ENCODE measurements at places on chromosomes 4 and X.
A peak's percentile ranks its signal among the peaks of the same experiment; 100 is the strongest.

- no peak for DNase-seq
Measured at GRCh38 chrX:39948582-39948981, 149.2 kb downstream of the BCOR start.

GRCh38 chrX:149819371-149819770 lies 37.6 kb downstream of the MAGEA9 start:
- no peak for DNase-seq

DNA sequence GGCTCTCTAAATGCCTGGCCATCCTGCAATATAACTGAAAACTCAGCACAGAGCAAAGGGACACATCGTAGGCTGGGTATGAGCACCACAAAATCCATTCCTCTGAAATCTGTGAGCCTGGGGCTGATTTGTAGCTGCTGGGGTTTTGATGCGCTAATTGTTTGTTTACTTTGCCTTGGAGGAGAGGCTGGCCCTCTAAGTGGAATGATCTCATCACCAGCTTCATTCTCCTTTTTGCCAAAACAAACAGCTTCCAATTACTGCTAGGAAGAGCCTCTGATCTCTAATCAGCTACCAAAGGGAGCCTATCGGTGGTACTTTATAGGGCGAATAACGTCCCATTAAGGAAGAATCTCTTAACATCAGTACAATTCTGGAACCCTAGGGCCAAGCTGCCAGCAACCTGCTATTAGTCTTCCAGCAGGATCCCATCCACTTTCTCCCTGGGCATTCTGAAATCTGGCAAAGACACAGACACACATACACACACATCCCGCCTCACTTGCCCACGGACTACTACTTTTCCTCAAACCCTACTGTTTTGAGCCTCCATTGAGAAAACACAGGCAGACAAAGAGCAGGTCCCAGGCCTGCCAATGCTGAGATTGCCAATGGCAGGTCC lies 5.8 kb downstream of the ANOS1 start:
- DNase-seq = no peak

DNA sequence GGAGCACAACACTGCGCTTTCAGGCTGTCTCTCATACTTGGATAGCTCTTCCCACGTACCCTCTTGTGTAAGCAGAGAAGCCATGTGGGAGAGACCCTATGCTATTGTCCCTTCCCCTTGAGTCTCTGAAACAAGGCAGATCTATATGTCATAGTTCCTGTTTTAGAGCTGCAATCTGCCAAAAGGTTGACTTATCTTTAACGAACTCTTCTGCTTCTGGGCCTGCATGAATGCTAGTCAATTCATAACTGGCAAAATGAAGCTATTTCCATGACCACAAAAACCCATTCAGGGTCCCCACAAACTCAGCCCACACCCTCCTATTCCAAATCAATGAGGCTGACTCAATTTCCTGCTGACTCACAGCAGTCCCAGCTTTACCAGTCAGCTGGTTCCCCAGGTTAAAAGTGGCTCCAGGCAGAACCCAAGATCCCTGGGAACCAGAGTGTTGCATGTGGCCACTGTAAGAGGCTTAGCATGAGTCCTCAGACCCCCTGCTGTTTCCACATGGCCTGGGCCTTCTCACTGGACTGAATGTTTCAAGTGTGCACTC lies 25.3 kb upstream of the SOD3 start:
- DNase-seq = no peak

- DNase-seq = no peak
Measured at GRCh38 chr4:111399623-111400022, 745.6 kb upstream of the FAM241A start.

- DNase-seq = no peak
Measured at GRCh38 chrX:153491918-153492317, 2.9 kb upstream of the BGN start.

GRCh38 chrX:129795584-129795983 lies 15.8 kb downstream of the SASH3 start:
- DNase-seq = no peak

GRCh38 chrX:148215726-148216125 lies 234.6 kb downstream of the FMR1NB start:
- no peak for DNase-seq

DNA sequence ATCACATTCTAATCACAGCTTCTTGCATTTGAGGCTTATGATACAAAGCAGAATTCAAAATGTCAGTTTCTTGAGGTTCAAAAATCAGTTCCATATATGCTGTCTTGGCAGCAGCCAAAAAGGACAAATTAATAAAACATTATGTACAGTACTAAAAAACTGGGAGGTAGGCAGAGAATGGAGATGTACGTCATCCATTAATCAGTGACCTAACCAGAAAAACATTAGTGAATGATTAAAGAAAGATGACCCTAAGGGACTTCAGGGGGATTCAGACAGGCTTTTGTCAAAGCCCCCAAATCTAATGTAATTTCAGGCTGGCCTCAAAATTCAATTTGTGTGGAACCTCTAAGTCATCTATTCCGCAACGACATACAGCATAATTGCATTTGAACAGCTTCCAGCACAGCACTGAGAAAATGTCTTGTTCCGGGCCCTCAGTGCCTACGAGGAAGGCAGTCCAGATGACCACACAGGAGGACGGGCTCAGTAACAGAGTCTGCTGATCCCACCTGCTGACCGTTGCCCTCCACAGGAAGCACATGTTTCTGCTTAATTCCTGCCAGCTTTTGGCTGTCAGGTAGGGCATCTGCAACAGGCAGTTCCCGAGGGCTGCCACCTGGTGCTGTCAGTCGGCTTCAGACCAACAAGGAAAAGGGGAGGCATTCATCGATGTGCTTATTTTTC lies 83.8 kb upstream of the HHIP start:
- DNase-seq = no peak

GRCh38 chrX:70444326-70444945 lies at the start of gene DLG3:
Gene DLG3 (plus strand): TSS chrX:70444835. CDS start chrX:70445202, 367 bp downstream.
- DNase-seq = no peak

GRCh38 chr4:77225022-77225421 lies 68.0 kb downstream of the CCNG2 start:
- no peak for DNase-seq

DNA sequence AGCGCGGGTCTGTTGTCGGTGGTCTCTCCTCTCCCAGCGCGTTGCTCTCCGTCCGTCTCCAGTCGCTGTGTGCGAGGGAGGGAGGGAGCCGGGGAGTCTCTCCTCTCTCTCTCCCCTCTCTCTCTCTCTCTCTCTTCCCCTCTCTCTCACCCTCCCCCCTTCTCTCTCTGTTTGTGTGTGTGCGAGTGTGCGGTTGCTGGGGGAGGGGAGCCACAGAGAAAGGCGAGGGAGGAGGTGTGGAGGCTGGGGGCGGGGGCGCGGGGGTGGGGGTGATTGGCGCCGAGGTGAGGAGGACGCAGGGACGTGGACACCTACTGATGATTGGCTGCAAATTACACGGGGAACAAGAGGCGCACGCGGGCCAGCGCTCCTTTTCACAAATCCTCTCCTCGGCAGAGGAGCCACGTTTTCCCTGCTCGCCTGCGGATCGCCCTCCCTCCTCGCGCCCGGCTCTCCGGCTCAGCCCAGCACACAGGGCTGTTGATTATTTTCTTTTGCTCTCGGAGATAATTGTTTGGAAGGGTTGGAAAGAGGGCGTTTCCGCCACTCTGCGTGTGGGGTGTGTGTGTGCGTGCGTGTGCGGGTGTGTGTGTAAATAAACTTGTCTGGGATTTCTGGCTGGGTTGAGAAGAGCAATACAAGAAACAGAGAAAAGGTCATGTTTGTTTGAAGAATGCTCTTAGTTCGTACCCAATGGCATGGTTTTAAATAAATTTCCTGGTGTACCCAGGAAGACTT lies at the start of gene CXXC4:
TSS of gene CXXC4 (minus strand) at position 73 of the 738 bp plus-strand sequence. CDS start 3,092 bp downstream, outside the sequence.
- DNase-seq = peak; percentile 73

DNA sequence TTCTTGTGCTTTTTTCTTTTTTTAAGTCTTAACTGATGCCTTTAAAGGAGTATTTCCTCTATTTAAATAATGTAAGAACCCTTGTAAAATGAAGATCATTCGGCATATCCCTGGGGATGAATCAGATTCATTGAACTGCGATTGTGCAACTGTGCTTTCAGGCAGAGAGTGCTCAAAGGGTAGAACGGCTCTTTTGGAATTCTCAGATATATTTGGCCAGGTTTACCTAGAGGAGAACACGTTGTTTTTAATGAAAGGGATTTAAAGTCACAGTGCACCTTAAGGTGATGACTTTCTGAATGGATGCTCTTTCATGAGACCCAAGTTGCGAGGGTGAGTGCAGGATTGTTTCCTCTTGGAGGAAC lies 51.6 kb upstream of the ELOVL6 start:
- no peak for DNase-seq

GRCh38 chr4:185341841-185342240 lies 53.9 kb downstream of the LRP2BP start:
- DNase-seq = no peak

All from ovary (tissue), 10 donors.